ENCODE measurements at places on chromosomes 4 and X.

DNA sequence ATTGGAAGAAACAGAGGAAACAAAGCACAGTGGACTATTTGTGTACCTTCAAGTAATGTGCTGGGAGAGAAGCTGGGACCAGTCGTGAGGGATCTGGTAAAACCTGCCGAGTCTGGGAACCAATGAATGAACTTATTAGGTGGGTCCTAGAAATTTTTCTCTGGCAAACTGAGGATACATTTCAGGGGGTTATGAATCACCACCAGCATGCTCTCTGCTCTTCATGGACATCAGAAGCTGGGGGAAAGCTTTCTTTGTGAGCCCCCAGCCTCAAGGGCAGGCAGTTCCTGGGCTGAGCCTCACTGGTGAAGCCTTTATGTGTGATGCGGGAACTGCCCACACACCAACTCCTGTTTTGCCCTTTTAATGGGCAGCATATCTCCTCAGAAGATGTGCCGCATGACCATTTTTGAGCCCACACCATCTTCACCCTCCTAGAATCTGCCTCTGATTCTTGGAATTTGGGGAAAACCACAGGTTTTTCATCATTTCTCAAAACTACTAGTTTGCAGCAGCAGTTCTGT, 95.4 kb upstream of the ENPP6 start:
- no peak for DNase-seq

DNA sequence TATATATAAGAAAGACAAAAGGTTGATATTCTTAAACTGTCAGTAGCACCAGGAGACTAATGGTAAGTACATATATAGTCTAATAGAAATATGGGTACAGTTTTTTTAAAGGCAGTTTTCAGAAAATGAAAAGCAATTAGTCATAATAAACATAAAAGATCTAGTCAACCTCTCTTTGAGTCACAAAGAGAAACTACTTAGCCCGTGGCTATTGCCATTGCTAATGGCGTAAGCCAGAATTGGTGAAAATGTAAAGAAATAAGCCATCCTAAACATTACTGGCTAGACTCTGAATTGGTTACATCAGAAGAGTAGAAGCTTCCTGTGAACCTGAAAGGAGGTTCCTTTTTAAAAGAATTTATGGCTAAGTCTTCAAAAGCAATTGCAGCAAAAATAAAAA, 668.7 kb upstream of the CPEB2 start:
- DNase-seq: no peak

- no peak for DNase-seq
Measured at GRCh38 chrX:151902813-151903591, 9.7 kb upstream of the MAGEA4 start.

DNA sequence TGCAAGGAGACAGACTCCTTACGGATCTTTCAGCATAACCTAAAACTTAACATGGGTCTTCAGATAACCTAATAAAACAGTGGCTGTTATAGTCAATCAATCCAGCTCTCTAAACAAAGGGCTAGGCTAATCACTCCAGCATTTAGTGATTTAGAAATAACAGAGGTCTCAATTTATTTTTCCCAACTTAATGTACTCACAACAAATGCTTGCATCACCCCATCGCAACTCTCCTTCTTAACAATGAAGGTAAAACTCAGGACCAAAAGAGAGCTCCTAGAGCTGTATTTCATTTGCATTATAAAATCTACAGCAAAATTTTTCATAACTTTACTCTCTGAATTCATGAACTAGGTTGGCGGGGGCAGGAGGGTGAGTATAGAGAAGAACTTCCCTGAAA, 1.1 kb downstream of the LIN54 start:
- DNase-seq: no peak

GRCh38 chr4:113325876-113326615, 276.6 kb downstream of the ANK2 start:
- no peak for DNase-seq

GRCh38 chr4:88398381-88398780, 19.7 kb downstream of the HERC6 start:
- DNase-seq: no peak

GRCh38 chr4:135927651-135928050, 1604.6 kb downstream of the PCDH18 start:
- no peak for DNase-seq

DNA sequence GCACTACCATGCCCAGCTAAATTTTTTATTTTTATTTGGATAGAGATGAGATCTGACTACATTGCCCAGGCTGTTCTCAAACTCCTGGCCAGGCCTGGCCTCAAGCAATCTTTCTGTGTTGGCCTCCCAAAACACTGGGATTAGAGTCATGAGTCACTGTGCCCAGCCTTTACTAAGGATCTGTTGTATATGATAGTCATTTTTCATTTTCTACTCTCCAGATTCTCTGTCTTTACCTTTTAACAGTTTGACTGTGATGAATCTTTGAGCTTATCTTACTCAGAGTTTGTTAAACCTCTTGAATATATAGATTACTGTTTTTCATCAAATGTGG, 161.8 kb downstream of the FNIP2 start:
- DNase-seq: no peak

GRCh38 chr4:102736636-102737549, 23.9 kb downstream of the MANBA start:
- DNase-seq: no peak

DNA sequence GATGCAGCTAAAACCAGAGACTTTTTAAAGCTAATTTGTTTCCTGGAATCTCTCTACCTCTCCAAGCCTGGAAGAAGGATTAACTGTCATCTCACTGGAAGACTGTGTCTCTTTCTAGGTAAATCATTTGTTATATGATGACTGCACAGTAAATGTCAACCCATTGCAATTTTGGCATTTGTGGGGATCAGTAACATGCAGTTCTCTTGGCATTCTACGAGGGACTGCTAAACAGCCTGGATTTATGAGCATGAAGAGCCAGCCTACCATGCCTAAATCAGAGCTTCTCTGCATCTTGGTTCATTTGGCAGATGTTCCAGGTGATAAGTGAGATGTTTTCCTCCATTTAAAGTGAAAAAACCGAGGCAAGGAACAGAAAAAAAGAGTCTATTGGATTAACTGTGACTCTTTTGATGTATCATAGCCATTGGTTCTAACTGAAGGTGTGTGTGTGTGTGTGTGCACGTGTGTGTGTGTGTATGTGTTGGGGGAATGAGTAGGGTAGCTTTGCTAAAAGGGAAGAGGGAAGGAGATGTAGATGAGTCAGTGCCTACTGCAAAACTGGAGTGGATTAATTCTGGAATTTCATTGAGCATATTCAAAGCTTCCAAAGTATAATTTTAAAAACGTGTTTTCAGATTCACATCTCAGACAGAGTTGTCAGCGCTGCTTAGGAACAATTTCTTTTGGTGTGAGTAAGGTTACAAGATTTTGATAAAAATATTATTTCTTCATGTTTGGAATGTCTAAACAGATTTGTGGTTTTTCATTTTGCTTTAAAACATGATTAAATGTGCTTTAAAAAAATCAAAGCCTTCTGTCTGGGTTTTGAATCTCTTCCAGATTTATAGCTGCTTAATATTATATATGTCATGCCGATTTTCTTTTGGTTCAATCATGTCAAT, 123.2 kb upstream of the LNX1 start:
- DNase-seq: no peak

- peak; percentile 91 for DNase-seq
Measured at GRCh38 chrX:118534716-118535493, 39.3 kb downstream of the DOCK11 start.

DNA sequence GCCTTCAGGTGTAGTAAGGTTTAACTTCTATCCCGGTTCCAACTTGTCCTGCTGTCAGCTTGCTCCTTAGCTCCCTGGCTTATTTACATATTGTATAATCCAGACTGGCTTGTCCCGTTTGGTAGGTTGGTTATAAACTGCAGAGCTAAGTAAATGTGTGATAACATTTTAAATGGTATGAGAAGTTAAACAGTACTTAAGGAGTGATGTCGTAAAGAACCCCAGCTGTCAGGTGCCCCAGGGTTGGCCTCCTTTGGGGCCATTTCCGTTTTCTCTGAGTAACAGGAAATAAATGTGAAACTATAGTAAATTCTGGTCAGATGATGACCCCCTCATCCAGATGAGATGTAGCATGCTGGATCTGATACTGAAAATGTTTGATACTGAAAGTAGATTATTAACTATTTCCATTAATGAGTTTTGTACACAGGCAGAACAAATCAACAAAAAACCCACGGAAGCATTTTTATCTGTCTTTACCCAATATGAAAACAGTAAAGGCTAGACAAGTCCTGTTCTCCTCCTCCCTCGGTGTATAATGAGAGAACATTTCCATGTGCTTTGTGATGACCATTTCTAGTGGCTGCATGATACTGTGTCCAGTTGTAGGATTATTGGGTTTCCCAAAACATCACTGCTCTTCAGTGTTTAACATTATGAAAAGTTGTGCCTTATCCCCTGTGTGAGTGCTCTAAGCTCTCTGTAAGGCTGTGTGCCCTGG, 22.4 kb downstream of the GAB1 start:
- DNase-seq: no peak

GRCh38 chr4:145951931-145952330, 13.3 kb upstream of the ZNF827 start:
- DNase-seq: no peak

GRCh38 chr4:108919226-108919893, 156.5 kb upstream of the ETNPPL start:
- peak; percentile 18 for DNase-seq

GRCh38 chr4:30256116-30256832, 463.9 kb upstream of the PCDH7 start:
- no peak for DNase-seq

- no peak for DNase-seq
Measured at GRCh38 chr4:119068529-119068962, 67.1 kb upstream of the MYOZ2 start.

DNA sequence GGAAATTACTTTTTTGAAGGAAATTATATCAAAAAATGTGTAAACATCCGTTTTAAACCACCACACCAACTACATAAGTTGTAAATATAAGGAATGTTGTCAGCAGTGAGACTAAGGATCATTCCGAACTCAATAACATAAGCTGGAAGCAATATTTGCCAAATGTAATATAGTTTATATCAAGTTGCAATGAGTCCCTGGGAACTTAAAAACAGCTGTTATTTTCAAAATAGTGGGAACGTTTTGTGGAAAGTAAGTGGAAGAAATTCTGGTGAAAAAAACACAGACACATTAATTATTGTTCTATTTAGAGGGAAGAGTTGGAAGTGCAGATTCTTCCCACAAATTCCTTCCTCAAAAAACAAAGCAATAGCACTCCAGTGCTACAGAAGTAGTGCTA, 444.3 kb downstream of the NAP1L3 start:
- no peak for DNase-seq

GRCh38 chr4:104728380-104729122, 233.9 kb upstream of the CXXC4 start:
- DNase-seq: no peak

Measured in NCI-H524 treated with DMSO at 0.1 percent for 48 hours (cell line).